ENCODE measurements at places on chromosomes 4 and X. TPM values are rescaled to one million over a fixed set of nuclear protein-coding genes. Genes with fewer than 3 reads are reported as not detected.

DNA sequence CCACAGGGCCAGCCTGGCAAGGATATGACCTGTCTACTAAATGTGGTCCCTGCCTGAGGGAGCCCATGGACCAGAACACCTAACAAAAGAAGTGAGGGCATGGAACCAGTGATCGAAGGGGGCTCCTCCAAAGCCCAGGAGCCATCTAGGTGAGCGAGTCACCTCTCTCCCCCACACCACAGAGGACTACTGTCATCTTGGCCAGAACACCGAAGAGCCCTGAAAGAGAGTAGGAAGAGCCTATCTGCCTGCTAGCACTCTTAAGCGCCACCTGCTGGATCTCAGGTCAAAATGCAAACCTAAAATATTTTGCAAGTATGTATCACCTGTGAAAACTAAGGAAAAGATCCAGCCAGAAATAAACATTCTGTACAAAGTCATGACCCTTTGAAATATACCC, 137.9 kb upstream of the ZXDB start:
- no peak for DNase-seq

- DNase-seq, result peak; percentile 42
These were observed 111.4 kb downstream of the ATXN3L start for GRCh38 chrX:13208281-13208935.

DNA sequence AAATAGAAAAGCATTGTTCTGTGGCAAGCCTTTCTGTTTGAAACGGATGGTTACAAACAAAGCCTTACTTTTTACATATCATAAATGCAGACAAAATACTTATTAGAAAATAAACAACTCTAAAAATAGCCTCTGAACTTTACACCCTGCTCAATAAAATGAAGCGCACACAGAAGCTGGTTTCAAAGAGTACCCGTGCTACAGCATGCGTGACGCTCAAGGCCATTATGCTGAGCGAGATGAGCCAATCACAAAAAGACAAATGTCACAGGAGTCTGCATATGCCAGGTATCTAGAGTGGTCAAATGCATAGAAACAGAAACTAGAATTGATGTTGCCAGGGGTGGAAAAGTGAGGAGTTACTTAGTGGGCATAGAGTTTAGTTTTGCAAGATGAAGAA, 326.5 kb upstream of the GATB start:
- DNase-seq, result no peak

- DNase-seq, result no peak
These were observed 51.4 kb downstream of the SGMS2 start for GRCh38 chr4:107876099-107876498.

DNA sequence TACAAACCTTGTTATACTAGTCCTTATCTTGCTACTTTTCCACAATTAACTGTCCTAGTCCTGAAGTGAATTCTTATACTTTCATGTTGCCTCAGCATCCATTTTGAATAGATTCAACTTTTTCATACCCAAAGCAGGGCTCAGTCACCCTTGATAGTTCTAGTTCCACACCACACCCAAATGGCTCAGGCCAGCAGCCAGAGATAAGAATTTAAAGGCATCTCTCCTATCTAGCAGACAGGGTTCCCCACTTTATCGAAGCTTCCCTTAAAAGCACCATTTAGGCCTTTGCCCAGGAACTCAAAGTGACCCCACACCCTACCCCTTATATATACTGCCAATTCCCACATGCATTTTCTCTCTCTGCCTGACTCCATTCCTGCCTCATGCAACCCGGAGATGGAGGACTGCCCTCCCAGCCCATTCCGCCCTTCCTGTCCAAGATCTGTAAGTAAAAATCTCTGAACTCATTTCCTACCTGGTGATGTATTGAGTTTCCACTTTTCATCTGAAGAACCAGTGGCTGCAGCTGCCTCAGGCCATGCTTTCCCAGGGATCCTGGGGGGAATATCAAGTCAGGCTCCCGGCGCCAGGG, 63.7 kb upstream of the TXK start:
- no peak for DNase-seq

GRCh38 chrX:130418066-130418465, 16.3 kb downstream of the RBMX2 start:
- DNase-seq, result no peak

DNA sequence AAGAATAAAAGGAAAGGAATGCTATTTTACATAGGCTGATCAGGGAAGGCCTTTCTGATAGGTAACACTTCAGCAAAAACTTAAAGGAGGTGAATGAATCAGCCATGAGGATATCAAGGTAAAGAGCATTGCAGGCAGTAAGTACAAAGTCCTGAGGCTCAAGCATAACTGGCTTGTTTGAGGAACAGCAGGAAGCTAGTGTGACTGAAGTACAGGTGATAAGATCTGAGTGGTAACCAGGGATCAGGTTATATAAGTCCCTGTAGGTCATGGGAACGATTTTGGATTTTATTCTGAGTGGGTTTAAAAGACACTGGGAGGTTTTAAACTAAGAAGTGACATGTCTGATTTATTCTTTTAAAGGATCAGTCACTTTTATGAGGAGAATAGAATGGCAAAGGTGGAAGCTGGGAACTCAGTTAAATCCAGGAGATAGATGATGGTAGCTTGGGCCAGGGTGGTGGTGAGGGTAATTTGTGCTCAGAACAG, 47.1 kb upstream of the THOC2 start:
- no peak for DNase-seq

DNA sequence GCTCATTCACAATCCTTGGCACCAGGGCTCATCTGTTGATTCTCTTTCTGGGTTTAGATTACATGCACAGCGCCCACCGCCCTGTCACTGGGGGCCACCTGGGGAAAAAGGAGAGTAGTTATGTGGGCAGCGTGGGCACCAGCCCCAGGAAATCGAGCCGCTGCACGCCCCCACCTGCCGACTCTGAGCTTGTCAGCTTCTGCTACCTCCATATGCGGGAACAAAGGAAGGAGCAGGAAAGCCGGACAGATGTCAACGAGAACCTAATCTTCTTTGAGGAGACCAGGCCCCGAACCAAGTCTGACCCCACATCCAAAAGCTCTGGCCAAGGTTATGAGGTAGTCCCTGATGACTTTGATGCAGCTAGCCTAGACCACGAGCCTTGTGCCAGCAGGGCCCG, 31.0 kb upstream of the PRPS1 start:
- DNase-seq, result no peak

DNA sequence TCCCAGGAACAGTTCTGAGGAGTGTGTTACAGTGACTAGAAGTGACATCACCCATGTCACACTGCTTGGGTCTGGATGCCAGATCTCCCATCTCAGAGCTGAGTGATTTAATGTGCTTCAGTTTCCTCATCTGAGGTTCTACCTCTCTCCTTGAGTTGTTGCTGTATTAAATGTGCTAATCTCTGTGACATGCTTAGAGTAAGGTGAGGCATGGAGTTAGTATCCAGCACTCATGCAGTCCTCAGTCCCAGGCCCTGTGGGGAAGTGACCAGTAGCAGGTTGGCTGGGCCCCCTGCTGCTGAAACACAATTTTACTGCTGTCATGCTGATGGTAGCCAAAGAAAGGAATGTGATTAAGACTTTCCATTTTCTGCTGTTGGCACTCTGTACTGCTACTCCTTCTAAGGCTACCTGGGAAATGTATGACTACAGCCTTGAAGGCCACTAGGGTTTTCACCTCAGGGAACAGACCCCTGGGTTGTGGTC, 639.6 kb downstream of the MID1IP1 start:
- no peak for DNase-seq

DNA sequence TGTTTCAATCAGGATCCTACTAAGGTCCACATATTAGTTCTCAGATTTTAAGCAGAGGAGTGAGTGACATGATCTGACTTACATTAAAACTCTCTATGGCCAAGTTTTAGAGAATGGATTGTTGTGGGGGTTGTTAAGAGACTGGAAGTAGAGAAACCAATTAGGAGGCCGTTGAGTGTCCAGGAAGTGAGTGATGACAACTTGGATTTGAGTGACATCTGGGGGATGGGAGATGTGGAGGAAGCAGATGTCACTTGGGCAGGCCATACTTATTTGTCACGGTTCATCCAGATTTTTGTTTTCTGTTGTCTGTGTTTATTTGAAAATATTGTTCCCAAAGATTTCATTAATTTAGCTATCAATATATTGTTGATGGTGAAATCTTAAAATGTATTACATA, 28.3 kb downstream of the ADD1 start:
- DNase-seq, result no peak

DNA sequence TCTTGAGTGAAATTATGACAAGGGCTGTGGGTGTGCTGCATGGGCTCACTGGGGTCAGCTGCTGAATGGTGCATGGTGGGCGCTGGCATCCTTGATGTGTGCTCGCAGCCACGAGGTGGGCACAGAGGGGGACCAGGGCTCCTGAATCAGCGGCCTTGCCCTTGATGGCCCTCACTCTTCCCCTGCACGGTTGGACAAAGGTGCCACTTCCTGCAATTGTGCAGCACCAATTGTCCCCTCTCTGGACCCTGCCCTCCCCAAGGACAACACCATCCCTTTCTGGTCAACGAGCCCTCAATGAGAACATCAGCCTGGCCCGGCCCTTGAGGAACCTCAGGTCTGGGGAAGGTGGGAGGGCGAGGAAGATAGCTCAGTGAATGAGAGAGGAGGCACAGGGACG, 16.1 kb downstream of the ABLIM2 start:
- DNase-seq, result no peak

GRCh38 chr4:184460499-184461285, 13.7 kb downstream of the IRF2 start:
- DNase-seq, result no peak

DNA sequence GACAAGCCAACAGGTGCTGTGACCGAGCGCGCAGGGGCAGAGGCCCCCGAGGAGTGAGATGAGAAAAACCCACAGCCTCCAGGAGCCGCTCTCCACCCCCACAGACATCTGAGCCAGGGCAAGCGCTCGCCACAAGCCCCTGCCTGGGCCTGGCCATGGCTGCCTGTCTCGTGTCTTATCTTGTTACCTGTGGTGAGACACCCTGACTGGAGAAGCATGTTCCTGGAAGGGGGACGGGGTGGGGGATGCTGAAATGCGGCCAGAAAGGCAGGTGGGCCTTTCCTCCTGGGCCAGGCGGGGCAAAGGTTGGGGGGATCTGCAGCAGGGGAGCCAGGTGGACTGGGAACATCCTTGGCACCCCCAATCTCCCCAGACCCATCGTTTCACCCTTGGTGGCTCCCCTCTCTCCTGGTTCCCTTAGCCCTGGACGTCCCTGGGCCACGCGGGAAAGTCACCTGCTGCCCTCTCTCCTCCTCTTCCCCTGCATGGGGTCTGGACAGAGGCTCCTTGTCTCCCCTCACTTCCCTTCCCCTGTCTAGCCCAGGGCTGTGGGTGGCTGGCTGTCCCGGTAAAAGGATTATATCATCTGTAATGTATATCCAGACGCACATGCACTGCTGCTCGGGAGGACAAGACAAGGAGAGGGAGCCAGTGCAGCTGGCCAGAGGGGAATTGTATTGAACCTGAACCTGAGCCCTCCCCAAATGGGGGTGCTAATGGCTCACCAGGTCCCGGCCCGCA, 8.4 kb upstream of the DUSP9 start:
- DNase-seq, result no peak

DNA sequence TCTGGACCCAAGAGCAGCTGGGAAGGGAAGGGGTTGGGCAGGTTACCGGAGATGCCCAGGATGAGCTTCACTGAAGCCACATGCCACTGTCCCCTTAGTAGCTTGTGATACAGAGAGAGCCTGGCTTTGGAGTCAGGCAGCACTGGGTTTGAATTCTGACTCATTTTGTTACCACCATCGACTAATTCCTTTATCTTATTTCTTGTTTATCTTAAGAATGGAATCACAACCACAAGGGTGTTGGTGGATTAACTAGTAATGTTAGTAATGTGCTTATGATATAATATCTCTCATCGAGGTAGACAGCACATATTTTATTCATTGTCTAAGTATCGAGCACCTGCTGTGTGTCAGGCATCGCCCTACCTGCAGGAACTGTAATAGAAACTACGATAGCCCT, 17.7 kb upstream of the STX18 start:
- DNase-seq, result no peak

- DNase-seq, result no peak
These were observed 21.3 kb upstream of the PNPLA4 start for GRCh38 chrX:7948483-7948882.

DNA sequence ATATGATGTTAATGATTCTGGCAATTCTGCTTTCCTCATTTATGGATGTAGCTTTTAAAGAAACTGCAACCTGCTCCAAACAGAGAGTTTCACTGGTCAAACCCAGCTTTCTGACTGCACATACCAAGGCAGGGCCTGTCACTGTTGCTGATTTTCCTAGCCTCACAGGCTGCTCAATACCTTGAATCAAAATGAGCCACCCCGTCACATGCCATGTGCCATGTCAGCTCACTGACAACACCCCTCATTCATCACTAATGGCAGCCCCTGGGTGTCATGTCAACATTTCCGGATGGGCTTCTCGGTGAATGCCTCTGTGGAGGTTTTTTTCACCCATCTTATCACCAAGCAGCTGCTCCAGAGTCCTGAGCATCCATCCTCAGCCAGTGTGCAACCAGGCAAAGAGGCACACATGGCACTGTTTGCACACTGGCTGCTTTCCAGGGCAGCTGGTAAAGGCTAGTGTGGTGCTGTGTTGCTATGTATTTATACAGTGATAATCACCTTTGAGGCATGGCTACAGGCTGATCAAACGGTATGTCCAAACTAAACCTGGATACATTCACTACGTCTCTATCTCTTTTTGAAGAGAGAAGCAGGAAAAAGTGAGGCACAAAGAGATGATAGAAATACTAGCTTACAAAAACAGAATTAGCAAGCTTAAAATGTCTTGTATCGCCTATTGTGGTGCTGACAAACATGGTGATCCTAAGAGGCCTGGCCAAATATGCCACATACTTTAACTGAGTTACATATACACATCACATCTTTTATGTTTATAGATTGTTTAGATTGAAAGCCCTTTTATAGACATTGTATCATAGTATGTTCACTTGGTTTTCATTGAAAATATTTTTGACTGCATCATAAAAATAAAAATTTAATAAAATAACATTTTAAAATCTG, 94.6 kb upstream of the INPP4B start:
- DNase-seq, result no peak

- DNase-seq, result peak; percentile 70
These were observed 1.2 kb upstream of the ELF4 start for GRCh38 chrX:130111220-130112154.

GRCh38 chrX:110046001-110046400, 43.1 kb downstream of the TMEM164 start:
- DNase-seq, result no peak

GRCh38 chr4:47731182-47731581, 106.7 kb downstream of the CORIN start:
- DNase-seq, result no peak

DNA sequence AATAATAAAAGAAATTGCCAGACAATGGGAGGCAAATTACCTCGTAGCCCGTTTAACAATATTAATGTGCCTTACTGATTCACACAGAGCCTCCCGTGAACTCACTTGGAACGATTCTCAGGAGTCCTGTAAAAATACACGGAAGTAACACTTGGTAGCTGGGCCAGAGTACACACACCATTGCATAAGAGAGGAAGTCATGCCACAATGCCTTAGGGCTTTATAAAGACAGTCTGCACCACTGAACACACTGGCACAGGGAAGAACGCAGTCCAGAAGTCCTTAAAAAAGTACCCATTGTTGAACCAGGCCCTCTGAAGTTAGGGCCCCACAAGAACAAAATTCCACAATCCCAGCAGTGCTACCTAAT, 15.1 kb downstream of the SLC2A9 start:
- DNase-seq, result peak; percentile 76

The TRO gene
- 2.0 TPM for total RNA-seq

The PWWP3B gene
- total RNA-seq, result 0.03 TPM

The NPY1R gene
- total RNA-seq, result 0.04 TPM
